ENCODE measurements at places on chromosomes 3 and 15.

DNA sequence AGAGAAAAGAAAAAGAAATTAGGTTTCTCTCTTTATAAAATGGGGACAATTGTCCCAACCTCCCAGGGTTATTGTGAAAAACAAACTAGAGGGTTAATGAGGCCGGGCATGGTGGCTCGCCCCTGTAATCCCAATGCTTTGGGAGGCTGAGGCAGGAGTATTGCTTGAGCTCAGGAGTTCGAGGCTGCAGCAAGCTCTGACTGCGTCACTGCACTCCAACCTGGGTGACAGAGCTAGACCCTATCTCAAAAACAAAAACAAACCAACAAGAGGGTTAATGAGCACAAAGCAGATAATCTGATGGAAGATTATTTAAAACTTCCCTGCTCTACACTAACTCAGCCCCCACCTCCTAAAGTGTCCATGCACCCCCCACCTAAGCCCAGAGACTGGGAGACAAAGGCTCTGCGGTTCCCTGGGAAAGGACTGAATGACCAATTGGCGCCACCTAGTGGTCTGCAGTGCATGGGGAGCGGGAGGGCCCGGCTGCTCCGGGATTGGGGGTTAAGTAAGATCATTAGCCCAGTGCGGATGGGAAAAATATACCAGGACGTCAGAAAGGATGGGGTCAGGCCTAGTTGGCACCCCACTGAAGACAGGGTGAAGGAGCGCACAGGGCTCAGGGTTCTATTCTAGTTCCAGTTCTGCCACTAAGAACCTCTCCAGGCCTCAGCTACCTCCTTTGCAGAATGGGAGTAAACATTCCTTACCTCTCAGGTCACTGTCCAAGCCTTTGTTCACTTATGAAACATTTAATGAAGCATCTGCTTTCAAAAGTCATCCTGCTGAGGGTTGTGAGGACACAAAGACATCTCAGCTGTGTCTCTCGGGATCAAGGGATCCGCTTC, 15.6 kb downstream of the PIF1 start:
- DNase-seq = peak; percentile 72

GRCh38 chr3:108222853-108223565, 785 bp upstream of the IFT57 start:
- no peak for DNase-seq

DNA sequence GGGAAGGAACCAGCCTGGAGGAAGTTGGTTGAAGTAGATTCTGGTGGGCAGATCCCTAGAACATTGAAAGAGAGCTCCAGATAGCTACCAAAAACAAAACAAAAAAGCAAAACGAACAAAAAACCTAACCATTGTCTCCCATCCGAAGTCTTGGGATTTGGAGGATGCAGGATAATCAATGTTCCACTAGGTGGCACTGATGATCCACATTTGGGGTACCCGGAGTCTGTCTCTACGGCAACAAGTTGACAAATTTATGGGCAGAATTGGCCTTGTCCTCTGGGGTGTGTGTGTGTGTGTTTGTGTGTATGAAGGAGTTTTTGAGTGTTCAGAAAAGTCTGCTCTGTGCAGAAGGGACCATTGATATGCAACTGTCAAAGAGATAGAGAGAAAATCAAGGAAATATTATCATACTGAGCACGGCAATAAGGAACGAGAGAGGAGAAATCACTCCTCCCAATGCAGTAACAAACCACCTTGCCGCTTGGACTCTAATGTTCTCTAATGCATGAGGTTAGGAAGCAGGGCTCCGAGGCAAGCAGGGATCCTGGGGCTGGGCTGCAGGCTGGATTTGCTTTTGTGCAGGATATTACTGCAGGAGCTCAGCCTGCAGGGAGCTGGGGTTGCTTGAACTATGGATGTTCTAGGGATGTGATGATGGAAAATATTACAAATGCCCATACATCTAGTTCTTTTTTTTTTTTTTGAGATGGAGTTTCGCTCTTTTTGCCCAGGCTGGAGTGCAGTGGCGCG, 59.8 kb upstream of the KLHL25 start:
- DNase-seq = peak; percentile 45

- no peak for DNase-seq
Measured at GRCh38 chr3:126982126-126982470, 817 bp upstream of the PLXNA1 start.

DNA sequence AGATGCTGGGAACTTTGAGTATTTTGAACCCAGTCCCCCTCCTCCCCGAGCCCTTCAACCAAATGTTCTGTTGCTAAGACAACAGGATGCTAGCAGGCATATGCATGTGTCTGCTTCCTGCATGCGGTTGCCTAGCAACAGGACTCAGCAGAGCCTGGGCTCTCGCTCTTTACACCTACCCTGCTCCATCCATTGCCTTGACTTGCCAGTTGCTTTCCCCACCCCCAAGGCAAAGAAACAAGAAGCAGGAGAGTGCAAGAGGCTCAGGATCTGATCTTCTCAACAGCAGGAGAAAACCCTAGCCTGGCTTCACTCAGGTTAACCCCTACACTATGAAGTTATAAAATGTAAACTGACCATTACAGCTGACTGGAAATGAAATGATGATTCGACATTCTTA, 393.0 kb downstream of the IGSF11 start:
- peak; percentile 90 for DNase-seq

- no peak for DNase-seq
Measured at GRCh38 chr3:126112531-126113237, 28.8 kb upstream of the SLC41A3 start.

GRCh38 chr3:129304146-129304961, 25.7 kb downstream of the HMCES start:
- DNase-seq = no peak

GRCh38 chr3:50572158-50572557, 2.8 kb downstream of the HEMK1 start:
- peak; percentile 19 for DNase-seq

- DNase-seq = peak; percentile 21
Measured at GRCh38 chr15:40937762-40938535, 8.8 kb downstream of the DLL4 start.

- no peak for DNase-seq
Measured at GRCh38 chr15:78101423-78102105, 9.2 kb downstream of the SH2D7 start.

DNA sequence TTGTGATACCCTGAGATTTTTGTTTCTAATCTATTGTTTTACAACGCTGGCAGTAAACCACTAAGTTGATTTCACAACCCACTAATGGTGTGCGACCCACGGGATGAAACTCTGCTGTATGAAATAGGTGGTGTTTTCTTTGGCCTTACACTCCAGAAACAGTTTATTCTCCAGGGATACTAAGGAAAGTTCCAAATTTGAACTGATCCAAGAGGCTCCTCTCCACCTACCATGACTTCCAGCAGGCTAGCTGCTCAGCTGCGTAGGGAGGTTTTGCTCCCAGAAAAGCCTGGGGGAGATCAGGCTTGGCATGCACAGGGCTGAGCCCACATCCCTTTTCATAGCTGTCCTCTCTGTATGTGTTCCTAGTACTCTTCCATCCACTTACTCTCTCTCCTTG, 71.5 kb downstream of the FAM174B start:
- no peak for DNase-seq

DNA sequence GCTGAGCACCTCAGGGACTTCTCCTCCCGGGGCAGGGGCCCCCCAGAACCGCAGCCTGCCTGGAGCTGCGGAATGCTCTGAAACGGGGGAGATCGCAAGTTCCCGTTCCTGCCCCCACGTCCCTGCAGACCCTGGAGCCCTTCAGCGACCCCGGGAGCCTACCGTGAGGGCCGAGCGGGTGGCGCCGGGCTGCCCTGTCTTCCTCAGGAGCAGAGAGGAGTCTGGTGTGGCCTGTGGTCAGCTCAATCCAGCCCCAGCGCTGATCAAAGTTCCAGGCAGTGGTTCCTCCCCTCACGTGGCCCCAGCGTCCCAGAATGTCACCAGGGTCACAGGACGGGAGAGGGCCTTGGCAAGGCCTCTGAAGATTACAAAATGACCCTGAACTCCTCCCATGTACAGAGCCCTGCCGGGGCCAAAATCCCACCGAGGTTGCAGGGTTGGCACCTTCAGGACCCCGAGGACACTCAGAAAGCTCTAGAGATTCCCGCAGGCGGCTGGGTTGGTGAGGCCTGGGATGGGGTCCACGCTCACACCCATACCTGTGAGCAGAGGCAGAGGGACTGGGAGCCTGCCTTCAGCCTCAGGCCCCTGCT, at the start of gene CPN2:
CPN2 (minus strand) TSS at position 249 of the 593 bp plus-strand sequence. CDS start 8,626 bp downstream, outside the sequence.
- no peak for DNase-seq

GRCh38 chr3:76198086-76198485, 412.7 kb upstream of the ZNF717 start:
- no peak for DNase-seq

- DNase-seq = no peak
Measured at GRCh38 chr3:72181251-72181650, 396.3 kb upstream of the PROK2 start.

DNA sequence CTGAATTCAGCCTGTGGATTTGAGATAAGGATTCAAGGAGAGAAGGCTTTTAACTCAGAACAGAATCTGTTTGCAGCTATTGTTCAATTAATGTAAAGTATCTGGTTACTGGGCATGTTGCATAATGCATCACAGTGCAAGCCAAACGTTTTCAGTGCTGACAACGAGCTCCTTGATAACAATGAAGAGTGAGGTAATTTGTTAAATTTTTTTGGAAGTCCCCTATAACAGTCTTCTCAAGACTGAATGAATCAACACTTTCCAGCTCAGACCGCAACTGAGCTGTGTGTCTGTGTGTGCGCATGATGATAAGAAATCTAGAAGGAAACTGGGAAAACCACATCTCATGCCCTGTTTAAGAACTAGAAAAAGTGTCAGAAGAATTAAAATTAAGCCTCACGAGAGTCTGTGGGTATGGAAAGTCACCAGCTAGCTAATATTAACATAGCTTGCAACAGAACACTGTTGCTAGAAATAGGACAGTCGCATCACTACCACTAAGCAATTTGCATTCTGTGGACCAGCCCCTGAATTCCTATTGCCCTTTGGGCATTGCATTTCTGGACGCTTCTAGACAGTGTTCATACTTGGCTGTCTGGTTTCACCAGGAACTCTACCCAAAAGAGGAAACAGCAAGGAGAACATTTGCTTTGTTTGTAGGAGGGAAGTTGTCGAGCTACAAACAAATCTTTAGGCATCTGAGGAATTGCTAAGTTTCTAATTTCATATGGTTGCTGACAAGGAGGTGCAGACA, 43.7 kb upstream of the ATP2C1 start:
- DNase-seq = peak; percentile 75

DNA sequence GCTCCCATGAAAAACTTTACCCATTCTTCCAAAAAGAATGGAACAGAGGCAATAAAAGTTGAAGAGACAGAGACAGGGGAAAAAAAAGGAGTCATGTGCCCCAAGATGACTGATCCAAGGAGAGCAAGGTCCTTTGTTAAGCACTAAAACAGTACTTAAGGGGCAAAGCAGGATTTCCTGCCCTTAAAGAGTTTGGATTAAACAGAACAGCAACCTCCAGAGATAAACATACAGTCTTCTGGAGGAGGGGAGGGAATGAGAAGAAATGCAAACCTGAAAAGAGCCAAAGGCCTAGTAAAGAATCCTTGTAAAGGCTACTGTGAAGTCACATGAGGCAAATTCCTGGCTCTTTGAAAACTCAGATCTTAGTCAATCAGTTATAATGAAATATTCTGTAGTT, 38.2 kb downstream of the SHQ1 start:
- DNase-seq = no peak

GRCh38 chr3:194475978-194476377, 10.8 kb downstream of the ATP13A3 start:
- DNase-seq = no peak

DNA sequence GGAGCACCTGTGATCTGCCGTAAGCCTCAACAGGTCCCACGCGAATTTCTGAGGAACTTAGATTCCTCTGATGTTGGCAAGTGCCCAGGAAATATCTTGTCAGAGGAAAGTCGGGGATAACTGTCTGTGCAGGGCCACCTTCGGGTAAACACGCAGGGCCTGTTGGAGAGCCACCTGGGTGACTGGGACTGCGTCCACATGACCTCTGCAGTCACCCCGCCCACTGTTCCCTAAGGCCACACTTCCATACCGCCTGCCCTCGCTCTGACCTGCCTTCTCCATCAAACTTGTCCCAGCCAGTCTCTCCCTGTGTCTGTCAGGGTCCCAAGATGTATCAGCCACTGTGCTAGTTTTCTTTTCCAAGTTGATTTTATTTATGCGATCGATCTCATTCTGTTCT, 28.7 kb downstream of the BFSP2 start:
- no peak for DNase-seq

- DNase-seq = peak; percentile 49
Measured at GRCh38 chr15:90095521-90095959, 6.7 kb downstream of the IDH2 start.

- DNase-seq = no peak
Measured at GRCh38 chr3:158774965-158775364, 26.9 kb upstream of the MFSD1 start.

DNA sequence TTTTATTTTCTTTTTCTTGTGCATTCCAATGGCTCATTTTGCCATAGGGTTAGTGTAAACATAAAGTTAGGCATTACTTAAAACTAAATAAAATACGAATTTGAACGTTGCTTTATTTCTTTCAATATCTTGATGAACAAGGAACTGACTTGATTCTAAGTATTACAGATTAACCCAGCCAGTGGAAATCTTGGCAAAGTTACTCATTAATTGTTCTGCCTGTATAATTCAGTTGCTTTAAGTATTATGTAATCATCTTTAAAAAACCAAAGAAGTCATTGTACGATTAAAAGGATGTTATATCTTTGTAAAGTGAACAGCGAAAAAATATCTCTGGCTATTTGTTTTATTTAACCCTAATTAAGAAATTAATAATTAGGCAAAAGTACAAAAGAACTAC, 737.9 kb upstream of the BCHE start:
- DNase-seq = no peak

DNA sequence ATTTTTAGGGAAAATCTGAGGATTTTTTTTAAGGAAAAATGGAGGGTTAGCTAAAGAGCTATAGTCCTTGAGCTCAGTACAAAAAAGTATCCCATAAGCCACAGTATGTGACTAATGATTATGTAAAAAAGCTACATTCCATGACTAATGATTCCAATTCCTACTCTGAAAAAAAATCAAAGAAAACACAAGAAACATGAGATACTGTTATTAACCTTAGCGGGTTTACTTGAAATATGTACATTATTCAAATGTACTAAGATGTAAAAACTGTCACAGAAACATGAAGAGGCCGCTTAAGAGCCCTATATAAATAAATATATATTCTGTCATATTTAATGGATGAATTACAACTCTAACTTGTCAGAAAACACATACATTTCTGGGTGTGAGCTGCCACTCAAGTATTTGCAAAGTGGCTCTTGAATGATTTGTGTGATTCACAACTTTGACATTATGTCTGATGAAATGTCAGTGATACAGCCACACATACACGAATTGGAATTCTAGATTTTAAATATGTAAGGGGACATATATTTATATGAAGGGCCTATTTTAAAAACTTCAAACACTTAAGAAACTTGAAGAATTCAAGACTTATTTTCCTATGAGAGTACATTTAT, 518.7 kb upstream of the SUCLG2 start:
- DNase-seq = no peak

- DNase-seq = no peak
Measured at GRCh38 chr3:7368597-7368996, 507.7 kb downstream of the GRM7 start.

DNA sequence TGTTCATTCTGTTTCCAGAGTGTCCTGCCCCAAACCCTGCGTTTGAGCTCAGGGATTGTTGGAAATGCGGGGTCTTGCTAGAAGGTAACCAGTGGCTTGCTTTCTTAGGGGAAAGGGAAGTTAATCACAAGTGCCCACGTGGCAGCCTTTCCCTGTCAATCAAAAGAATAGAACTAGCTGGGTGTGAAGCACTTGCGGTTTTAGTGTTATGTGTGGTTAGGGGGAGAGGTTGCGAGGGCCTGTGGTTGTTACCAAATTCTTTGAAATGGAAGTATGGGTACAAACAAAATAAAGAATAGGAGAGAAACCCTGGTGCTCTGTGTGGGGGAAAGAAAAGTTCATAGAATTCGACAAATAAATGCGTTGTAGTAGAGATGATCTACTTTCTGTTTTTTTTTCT, 67.6 kb downstream of the FNDC3B start:
- no peak for DNase-seq

Data from NCI-H1436 (cell line).